ENCODE measurements at places on chromosomes 7 and 10. TPM values are rescaled to one million over a fixed set of nuclear protein-coding genes. Genes with fewer than 3 reads are reported as not detected.

- no peak overlapping the region for H3K4me3 ChIP-seq
- no peak for DNase-seq
- no peaks in the 10 kb centered on the region for H3K4me1 ChIP-seq
- no peak overlapping the region for H3K27ac ChIP-seq
These were observed 189.5 kb downstream of the TRIL start for GRCh38 chr7:28768577-28769147.

DNA sequence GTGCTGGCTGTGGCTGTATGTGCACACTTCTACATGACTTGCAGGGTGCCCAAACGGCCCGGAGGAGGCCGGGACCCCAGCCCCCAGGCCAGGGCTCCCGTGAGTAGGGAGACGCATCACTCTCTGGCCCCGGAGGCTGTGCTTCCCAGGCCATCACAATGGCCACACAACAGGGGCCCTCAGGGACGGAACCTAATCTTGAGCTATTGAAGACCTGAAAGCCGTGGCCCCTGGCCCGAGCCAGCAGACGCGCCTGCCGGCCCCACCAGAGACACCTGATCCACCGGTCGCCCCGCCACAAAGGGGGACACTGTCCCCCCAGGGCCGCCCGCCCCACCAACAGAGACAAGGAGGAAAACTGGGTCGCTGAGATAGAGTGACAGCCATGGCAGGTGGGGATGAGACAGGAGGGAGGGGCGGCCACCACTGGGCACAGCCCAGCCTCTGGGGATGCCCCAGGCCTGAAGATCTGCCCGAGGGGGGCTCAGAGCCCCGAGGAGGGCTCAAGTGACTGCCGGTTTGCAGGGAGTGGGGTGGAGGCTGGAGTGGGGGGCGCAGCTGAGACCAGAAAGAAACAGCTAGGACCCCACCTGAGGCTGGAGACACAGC lies 10.2 kb upstream of the LFNG start:
- no peaks in the 10 kb centered on the region for H3K36me3 ChIP-seq
- H3K4me3 ChIP-seq = peak overlapping the region; percentile 50
- H3K27me3 ChIP-seq = no peaks in the 10 kb centered on the region
- peak overlapping the region; percentile 77 for H3K27ac ChIP-seq
- DNase-seq = no peak

DNA sequence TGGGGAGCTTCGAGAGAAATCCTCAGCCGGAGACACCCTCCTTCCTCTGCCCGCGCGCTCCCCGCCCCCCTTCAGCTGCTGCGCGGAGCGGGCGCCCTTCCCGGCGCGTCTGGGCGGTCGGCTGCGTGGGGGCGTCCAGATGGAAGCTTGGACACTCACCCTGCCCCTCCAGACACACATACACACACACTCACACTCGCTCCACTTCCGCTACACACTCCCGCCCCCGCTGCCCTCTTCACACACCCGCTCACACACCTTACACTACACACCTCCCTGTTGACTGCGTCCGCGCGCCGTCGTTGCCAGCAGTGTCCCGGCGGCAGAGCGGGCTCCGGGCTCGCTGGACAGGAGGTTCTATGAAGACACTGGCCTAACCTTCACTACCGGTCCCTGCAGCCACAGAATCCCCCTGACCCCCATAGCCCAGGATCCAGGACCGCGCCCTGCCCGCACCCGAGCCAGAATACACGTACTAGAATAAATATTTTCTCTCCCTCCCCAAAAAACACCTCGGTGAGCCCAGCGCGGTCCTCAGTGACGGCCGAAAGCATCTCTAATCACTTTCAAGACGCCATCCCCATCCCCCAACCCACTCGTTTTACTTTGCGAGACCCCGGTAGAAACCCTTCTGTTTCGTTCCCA lies 1.1 kb upstream of the EGR2 start:
- H3K4me3 ChIP-seq = peak overlapping the region; percentile 83
- peaks cover 39% of the 10 kb centered on the region for H3K4me1 ChIP-seq
- peak overlapping the region; percentile 92 for H3K27ac ChIP-seq
- peak; percentile 69 for DNase-seq
- H3K27me3 ChIP-seq = peaks cover 72% of the 10 kb centered on the region

GRCh38 chr10:88835910-88836221 lies 15.8 kb downstream of the ANKRD22 start:
- DNase-seq = no peak
- no peak overlapping the region for H3K4me3 ChIP-seq
- peaks cover 32% of the 10 kb centered on the region for H3K4me1 ChIP-seq
- no peaks in the 10 kb centered on the region for H3K27me3 ChIP-seq
- no peak overlapping the region for H3K27ac ChIP-seq
- H3K36me3 ChIP-seq = no peaks in the 10 kb centered on the region

DNA sequence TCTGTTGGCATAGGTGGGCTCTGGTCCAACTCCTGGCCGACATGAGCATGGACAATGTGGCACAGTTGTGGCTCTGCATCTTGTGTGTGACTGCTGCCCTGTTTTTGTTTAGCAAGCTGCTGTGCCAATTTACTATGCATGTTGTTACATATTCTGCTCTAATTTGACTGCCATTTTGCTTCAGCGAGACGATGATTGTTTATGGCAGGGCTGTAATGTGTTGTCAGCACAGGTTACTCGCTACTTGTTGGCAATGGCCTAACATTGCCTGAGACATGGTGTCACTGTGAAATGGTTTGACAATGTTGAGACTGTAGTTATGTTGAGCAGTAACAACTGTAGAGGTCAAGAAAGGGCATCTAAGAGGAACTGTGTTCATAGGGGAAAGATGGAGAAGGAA lies 659.6 kb downstream of the AUTS2 start:
- H3K4me3 ChIP-seq = no peak overlapping the region
- H3K4me1 ChIP-seq = no peaks in the 10 kb centered on the region
- DNase-seq = no peak

DNA sequence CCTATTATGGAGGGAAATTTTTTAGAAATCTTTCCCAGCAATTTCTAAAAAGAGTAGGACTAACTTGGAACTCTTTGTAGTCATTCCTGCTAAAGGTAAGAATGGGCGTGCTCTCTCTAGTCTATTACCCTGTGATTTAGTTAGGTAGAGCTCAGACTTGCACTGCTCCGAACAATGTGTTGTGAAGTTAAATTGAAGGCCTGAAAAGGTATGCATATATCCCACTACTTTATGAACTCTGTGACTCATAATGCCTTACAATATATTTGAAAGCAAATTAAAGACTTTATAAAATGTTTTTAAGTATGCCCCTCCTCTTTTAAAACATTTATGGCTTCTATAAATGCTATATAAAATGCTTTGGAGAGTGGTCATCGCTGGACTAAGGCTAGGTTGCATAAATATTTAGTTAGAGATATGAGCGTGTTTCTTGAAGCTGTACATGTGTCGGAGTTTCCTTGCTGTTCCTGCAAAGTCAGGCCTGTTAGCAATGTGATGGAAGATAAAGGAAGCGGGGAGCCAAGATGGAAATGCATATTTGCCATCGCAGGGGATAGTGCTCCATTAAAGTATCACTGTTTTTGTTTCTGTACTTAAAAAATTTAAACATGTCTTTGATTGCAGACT lies 761.4 kb downstream of the LRMDA start:
- H3K4me3 ChIP-seq = no peak overlapping the region
- no peak overlapping the region for H3K27ac ChIP-seq
- no peaks in the 10 kb centered on the region for H3K27me3 ChIP-seq
- H3K36me3 ChIP-seq = no peaks in the 10 kb centered on the region
- DNase-seq = no peak

DNA sequence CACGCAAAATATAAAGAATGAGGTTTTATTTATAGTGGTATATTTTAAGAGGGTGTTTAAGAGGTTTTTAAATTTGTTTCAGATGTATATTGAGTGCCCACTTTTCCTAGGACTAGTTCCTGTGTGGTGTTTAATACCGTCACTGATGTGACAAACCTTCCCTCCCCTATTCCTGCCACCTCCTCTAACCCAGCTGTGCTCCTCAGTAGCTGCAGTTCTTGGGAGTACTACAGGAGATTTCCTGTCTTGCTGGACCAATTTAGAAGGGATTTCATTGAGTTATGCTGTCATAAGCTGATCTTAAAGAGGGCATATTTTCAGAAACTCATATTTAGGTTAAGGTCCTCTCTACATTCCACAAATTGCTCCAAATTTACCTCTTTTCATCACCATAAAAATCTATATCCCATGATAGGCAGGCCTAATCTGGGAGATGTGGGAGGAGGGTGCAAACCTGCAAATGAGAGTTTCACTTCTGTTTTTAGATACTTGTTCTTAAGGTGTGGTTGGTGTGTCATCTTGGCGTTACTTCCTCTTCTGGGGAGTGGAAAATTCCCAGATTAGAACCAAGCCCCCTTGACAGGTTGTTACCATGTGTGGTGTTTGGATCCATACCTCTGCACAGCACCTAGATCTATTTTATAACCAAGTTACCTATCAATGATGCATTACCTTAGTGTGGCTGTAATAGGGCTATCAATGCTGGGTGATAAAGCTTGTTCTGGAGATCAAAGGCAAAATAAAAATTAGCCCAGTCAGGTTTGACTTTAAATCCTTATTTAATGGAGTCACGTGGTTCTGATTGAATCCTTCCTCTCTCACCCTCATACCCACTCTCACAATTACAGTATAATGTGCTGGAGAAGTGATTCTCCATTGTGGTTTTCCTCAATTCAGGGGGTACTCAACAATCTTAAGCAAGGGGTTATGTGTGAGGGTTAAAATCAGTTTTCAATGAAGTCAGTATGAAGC lies 141.1 kb downstream of the CDK14 start:
- H3K4me1 ChIP-seq = no peaks in the 10 kb centered on the region
- H3K4me3 ChIP-seq = no peak overlapping the region

DNA sequence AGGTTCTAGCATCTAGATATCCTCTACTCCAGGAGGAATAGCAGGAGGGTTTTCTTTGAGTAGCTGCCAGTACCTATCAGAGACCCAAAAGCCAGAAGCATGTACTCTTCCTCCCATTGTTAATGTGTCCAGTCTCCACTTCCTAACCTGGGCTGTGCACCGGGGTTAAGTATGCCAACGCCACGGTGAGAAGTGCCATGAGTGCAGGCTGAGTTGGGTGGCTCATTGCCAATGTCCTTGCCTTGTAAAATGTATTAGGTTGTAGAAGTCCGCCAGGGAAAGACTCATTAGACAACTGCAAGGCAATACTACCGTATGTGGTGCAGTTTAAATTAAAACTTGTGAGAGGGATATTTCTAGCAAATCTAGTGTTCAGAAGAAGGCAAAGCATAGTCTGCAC lies 55.0 kb upstream of the PRR15 start:
- H3K27me3 ChIP-seq = no peaks in the 10 kb centered on the region
- no peak for DNase-seq
- no peaks in the 10 kb centered on the region for H3K4me1 ChIP-seq
- H3K36me3 ChIP-seq = no peaks in the 10 kb centered on the region

DNA sequence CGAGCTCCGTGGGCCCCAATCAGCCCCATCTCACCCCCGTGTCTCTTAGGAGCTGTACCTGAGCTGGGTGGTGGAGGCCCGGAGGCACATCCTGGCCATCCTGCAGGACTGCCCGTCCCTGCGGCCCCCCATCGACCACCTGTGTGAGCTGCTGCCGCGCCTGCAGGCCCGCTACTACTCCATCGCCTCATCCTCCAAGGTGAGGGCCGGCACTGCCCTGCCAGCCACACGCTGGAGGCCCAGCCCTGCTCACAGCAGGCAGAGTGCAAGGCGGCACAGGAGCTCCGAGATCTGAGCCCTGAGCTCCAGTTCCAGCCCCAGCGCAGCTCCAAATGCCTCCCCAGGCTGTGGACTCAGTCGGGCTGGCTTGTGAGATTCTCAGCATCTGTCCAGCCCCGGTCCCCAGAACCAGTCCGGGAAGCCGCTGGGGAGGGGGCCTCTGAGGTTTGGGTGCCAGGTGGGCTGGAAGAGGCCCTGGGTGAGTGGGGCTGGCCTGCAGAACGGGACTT lies 9.3 kb downstream of the TMEM120A start:
- no peak overlapping the region for H3K27ac ChIP-seq
- H3K4me1 ChIP-seq = peaks cover 5% of the 10 kb centered on the region
- H3K36me3 ChIP-seq = peaks cover 2% of the 10 kb centered on the region

- no peaks in the 10 kb centered on the region for H3K27me3 ChIP-seq
- H3K27ac ChIP-seq = no peak overlapping the region
- H3K36me3 ChIP-seq = no peaks in the 10 kb centered on the region
- no peaks in the 10 kb centered on the region for H3K4me1 ChIP-seq
- no peak overlapping the region for H3K4me3 ChIP-seq
- DNase-seq = no peak
These were observed 1502.8 kb upstream of the LRRTM3 start for GRCh38 chr10:65423043-65423442.

- DNase-seq = no peak
- H3K36me3 ChIP-seq = no peaks in the 10 kb centered on the region
- no peak overlapping the region for H3K4me3 ChIP-seq
- H3K27ac ChIP-seq = no peak overlapping the region
- H3K4me1 ChIP-seq = no peaks in the 10 kb centered on the region
- H3K27me3 ChIP-seq = peaks cover 35% of the 10 kb centered on the region
These were observed 53.3 kb downstream of the WIPF3 start for GRCh38 chr7:29859524-29860185.

The LRRC17 gene
- total RNA-seq = not detected

The TSPAN12 gene
- total RNA-seq = not detected

The PIP gene
- total RNA-seq = not detected

The PGAM2 gene
- total RNA-seq = not detected

The PRKCQ gene
- total RNA-seq = 58.7 TPM

All from activated CD8-positive, alpha-beta memory T cell treated with anti-CD3 and anti-CD28 coated beads, Interleukin-2, amount 10 ng/mL, durations not matched to agents 7 days and 5 days (primary cell).